ENCODE measurements at places on chromosomes 3 and 15.

- no peak for DNase-seq
Measured at GRCh38 chr3:16897254-16897926, 12.6 kb downstream of the PLCL2 start.

DNA sequence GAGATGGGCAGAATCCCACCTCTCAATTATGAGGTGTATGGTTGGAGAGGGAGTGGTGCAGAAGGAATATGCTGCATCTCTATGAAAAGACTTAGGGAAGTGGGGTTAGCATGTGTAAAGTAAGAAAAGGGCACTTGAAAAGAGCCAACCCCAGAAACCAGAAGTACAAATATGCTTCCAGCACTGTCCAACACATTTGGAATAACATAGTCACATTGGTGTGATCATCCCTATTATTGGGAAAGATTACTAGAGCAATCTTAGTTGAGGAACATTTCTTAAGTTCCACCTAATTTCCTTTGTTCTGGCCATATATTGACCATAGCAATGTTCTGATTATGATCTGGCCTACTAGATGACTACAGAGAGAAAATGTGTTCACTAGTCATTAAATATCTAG lies 34.3 kb downstream of the HMG20A start:
- DNase-seq: no peak

GRCh38 chr15:77085297-77085696 lies 14.4 kb upstream of the TSPAN3 start:
- DNase-seq: no peak

- no peak for DNase-seq
Measured at GRCh38 chr3:8985411-8985831, 22.1 kb upstream of the RAD18 start.

DNA sequence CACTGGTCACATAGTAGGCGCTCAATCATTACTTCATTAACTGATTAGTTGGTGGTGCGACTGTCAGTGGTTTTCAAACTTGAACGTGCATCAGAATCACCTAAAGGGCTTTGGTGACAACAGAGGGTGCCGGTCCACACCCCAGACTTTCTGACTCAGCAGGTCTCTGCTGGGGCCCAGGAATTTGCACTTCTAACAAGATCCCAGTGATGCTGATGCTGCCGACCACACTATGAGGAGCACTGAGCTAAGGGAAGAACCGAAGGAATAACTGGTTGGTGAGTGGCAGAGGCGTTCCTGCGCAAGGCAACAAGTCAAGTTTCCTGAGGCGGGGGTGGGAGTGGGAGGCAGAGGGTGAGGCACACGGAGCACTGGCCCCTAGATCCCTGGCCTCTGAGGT lies 18.8 kb downstream of the HAPLN3 start:
- no peak for DNase-seq
